Suppressor macrophage treated with lipopolysaccharide for 1 hour (primary cell): ENCODE measurements at places on chromosomes 1 and 21.

- peak; percentile 89 for DNase-seq
Measured at GRCh38 chr1:11802973-11803885, 2.5 kb downstream of the MTHFR start.

DNA sequence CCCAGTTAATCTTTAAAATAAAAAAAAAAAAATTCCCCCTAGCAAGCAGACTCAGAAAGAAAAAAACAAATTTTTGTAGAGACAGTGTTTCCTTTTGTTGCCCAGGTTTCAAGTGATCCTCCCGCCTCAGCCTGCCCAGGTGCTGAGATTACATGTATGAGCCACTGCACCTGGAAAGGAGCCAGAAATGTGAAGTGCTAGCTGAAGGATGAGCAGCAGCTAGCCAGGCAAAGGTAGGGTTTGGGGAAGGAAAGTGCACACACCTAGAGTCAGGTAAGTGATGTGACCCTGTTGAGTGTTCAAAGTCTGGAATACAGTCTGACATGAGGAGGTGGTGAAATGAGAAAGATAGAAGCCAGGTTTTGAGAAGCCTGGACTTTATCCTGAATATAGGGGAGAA lies 1.7 kb downstream of the AKR1A1 start:
- no peak for DNase-seq

- peak; percentile 92 for DNase-seq
Measured at GRCh38 chr1:244862699-244863490, 1.4 kb downstream of the HNRNPU start.

- DNase-seq = no peak
Measured at GRCh38 chr1:156987715-156988114, 57.8 kb downstream of the ARHGEF11 start.

DNA sequence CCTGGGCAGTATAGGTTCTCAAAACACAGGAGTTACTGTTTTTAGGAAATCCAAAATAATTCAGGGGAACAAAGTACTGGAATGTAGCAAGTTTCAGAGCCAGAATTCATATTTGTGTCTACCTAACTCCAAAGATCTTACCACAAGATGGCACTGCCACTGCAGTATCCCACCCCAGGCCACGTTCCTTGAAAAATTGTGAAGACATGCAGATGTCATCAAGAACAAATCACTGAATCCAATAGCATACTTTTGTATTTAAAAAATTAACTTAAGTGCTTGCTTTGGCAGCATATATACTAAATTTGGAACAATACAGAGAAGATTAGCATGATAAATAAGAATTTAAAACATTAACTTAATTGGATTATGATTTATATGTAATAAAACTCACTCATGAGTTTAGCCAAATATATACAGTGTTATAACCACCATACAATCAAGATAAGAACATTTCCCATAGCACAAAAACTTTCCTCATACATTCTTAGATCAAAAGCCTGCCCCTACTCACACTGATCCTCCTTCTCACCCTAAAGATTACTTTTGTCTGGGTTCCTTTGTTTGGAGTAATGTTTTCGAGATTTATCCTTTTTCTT lies 209.9 kb downstream of the FAF1 start:
- peak; percentile 2 for DNase-seq

DNA sequence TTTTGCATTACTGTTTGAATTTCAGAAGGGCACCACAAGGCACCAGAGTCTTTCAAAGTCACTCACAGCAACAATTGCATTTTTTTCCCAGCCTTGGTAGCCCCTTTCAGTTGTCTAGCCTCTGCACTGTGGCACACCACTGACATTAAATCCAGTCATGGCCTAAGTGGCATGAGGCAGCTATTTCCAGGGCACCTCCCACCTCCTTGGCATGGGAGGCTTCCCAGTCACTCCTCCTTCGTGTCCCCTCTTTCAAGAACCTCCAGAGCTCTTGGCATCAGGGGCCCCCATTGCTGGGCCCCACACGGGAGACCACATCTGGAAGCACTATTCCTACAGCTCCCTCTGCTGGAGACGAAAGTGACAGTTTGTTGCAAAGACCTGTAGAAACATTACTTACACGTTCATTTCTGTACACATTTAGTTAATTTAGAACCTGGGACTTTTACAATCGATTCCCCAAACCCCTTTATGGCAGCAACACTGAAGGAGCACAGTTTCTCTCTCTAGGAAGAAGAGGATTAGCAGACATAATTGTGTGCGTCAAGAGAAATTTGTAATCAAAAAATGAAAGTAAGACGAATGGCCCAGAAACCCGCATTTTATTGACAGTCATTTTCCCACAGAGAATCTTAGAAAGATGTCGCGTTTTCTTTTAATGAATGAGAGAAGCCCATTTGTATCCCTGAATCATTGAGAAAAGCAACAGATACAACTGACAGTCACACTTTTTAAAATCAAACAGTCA lies 5.7 kb upstream of the CHD5 start:
- DNase-seq = peak; percentile 61

DNA sequence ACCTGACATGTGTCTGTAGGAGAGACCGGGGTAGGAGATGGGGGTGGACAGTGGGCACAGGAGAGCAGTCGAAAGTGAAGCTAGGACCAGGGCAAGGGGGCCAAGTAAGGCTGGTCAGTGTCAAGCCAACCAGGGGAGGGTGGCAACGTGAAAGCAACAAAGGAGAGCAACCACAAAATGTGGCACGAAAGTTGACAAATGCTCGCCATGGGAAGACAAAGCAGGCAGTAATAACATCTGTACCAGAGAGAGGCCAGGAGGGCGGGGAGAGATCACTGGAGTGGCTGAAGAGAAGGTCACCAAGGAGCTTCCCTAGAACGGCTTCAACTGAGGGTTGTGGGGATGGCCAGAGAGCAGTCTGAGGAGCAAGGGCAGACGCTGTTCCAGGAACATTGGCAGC lies 17.0 kb downstream of the QSOX1 start:
- no peak for DNase-seq

DNA sequence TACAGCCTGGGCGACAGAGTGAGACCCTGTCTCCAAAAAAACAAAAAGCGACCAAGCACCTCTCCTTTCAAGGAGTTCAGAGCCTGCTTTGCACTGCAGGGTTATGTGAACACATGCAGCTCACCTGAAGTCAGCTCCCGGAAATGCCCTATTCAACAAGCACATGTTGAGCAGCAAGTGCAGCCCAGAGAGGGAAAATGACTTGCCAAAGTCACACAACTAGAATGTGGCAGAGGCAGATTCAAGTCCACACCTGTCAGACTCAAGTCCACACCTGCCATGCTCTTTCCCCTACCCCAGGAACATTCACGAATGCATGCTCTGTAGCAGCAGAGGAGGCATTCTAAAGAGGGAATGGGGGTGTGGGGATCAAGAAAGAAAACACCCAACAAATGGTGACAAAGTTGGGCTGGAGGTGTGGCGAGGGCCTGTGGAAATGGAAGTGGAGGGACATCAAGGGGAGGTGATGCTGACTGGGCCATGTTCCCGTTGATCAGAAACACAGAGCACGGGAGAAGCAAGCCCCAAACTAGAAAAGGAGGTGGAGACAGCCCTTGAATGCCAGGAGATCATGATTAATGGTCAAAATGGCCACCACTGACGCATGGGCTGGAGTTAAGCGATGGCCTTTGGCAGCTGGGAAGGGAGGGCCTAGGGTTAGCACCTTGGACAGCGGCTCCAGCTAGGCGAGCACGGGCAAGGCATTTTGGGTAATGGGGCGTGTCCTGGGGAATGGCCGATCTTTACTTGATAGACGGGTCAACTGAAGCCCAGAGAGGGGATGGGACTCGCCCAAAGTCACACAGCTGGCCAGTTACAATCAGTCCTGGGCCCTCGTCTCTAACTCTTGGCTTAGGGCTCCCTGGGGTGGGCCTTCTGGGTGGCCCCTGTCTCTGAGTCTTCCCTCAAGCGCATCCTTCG lies 21.5 kb downstream of the RAP1GAP start:
- DNase-seq = peak; percentile 84

DNA sequence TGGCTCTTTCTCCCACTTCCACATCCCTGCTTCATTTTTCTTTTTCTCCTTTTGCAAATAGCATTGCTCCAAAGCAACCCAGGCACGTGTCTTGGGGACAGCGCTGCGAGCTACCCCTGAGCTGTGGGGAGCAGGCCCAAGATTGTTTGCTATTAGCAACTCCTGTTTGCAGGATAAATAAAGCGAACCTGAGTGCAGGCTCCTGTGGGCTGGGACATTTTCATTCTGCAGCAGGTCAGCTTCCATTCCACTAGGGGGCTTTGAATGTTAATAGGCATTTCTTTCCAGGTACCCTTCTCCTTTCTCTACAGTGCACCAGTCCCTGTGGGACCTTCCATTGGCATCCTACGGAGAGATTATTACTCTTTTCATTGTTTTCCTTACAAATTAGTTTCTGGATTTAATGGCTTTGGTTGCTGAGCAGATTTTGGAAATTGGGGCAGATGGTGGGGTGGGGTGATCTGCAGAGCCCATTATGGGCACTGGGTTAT lies 54.0 kb downstream of the OLFML3 start:
- peak; percentile 40 for DNase-seq

GRCh38 chr21:15160136-15160535 lies 95.3 kb upstream of the NRIP1 start:
- no peak for DNase-seq

GRCh38 chr1:50436489-50436888 lies 13.2 kb upstream of the DMRTA2 start:
- no peak for DNase-seq

DNA sequence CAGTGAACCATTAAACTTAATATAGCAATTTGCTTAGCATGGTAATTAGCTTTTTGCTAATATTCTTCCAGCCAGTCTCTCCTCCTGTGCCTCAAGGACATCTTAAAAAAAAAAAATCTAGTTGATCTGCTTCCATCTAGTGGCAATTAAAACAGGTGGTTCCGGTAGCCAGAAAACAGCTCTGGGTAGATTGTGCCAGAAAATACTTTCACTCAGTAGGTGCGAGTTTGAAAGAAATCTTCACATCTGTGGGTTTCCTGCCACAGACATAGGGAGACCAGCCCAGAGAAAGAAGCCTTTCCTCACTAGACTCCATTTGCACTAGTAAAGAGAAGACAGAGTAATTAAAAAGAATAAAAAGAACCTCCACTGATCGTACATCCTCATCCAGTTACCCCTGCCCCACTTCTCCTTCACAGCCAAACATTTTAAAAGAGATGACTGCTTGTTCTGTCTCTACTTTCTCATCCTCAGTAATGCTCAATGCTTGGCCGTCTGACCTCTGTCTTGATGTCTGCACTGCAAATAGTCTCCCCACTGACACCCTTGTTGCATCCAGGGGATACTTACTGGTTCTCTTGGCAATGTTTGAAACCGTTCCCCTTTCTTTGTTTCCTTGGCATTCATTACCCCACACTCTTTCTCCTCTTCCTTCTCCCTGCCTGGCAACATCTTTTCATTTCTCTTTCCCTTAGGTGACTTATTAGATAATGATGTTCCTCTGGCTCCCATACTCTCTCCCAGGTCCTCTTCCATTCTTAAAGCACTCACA lies 16.9 kb downstream of the SELL start:
- no peak for DNase-seq

DNA sequence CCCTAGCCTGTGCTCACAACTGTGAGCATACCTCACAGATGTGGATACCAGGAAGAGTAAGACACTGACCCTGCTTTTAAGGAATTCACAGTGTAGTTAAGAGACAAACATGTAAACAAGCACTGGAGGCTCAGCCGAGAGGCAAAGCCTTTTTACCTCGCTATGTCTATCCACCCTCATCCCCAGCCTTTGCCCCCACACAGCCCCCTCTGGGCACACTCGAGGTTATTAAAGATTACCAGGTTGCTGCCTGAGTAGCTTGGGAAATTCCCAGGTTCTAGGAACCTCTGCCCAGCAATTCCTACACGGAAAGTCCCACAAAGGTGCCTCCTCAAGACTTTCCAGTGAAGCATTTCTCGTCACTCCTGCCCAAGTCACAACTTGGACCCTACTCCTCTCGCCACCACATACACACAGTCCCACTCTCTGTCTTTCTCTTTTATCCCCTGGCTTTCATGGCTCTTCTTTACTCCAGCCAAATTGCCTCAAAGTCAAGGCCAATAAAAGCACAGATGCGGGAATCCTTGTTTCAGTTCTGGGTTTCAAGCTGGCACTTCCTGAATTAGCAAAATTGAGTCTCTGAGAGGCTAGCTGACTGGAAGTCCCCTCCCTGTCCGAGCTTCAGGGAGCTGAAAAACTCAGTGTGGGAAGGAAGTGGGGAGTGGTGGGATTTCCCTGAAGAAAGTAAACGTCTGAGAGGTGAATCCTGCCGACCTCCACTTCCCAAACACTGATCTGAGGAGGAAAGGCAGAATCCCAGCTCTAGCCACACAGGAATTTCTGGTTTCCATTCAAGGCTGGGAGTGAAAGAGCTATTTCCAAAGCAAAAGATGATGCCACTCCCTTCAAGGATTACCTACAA lies 7.6 kb downstream of the DENND2D start:
- DNase-seq = peak; percentile 87

GRCh38 chr1:86282611-86283010 lies 113.5 kb downstream of the ODF2L start:
- DNase-seq = no peak

DNA sequence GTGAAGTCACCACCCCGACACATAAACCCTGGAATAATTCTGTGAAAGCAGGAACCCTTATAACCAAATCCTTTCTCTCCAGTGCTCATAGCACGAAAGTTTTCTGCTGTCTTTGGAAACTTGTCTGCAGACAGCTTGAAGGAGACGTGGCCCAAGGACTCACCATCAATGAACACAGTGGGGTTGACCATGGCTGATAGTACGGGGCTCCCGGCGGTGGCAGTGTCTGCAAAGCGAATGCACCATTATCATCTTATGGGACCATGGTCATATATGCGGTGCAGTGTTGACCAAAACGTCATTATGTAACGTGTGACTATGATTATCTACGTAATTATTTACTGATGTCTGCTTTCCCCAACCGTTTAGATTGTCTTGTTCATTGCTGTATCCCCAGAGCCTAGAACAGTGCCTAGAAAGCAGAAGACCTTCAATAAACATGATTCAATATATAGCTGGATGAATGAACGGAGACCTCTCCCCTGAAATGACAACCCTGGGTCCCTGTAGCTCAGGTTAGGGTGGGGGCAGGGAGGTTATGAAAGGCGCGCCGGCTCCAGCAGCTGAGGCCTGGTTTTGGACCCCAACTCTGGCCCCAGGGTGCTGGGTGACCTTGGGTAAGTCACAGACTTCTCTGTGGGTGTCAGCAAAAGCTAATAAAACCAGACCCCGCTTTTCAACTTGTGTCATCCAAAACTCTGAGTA lies 128.4 kb upstream of the ZBTB40 start:
- DNase-seq = no peak

GRCh38 chr1:151976858-151977257 lies 16.8 kb downstream of the S100A10 start:
- peak; percentile 45 for DNase-seq

- peak; percentile 64 for DNase-seq
Measured at GRCh38 chr1:15277447-15277838, 30.4 kb downstream of the FHAD1 start.

DNA sequence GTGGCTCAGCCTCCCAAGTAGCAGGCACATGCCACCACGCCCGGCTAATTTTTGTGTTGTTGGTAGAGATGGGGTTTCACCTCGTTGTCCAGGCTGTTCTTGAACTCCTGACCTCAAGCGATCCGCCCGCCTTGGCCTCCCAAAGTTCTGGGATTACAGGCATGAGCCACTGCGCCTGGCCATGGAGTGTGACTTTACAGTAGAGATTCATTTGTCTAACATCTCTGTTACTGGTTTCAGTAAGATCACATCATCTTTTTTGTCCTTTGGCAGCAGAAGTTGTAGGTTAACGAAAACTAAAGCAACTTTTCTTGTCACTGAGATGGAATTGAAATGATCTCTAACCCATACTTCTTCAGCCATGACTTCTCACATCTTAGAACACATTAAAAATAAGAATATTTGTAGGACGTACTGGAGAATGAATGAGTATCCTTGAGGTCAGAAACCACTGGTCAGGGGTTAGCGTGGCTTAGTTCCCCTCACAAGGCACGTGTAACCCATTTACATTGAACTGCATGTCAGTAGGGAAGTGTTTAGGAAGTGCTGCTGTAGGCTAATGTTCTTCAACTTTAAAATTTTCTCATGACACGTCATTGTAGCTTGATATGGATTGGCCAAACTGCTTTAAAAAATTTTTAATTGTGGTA lies 75.9 kb downstream of the CAMTA1 start:
- peak; percentile 13 for DNase-seq
